ENCODE measurements at places on chromosomes 2 and 18.

GRCh38 chr2:186533717-186534116 lies 47.7 kb downstream of the ZC3H15 start:
- no peak for DNase-seq

DNA sequence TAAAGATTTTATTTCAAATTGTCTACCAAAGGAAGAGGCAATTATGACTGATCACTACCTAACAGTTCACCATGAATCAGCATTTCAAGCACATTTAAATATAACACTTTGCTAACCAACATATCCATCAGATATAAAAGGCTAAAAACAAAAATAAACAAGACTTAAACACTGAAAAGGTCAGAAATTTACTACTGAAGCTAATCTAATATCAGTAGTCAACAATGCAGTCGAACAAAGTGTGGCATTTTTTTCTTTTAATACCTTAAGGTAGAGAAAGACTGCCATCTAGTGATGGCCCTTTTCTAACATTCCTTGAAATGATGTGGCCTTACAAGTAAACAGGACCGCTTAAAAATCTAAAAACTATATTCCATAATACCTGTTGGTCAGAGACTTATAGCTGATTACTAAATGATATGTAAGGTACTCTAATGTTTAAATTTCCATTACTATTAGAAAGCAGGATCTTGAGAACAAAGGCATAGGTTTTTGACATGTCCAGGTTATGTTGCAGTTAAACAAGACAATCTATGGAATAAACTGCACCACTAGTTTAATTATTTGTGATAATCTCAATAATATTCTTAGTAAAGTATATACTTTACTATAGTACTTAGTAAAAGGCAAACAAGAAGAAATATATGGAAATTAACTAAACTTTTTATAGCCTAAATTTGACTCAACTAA lies 80.0 kb downstream of the EXOC6B start:
- peak; percentile 54 for DNase-seq

- DNase-seq = peak; percentile 59
Measured at GRCh38 chr2:19574778-19575260, 216.4 kb upstream of the OSR1 start.

- no peak for DNase-seq
Measured at GRCh38 chr2:19702267-19702666, 199.5 kb downstream of the TTC32 start.

GRCh38 chr2:229901819-229902218 lies 20.0 kb downstream of the TRIP12 start:
- DNase-seq = peak; percentile 43

- DNase-seq = no peak
Measured at GRCh38 chr2:236321415-236321814, 57.2 kb upstream of the ASB18 start.

GRCh38 chr2:143399631-143400069 lies 270.4 kb downstream of the ARHGAP15 start:
- peak; percentile 14 for DNase-seq

DNA sequence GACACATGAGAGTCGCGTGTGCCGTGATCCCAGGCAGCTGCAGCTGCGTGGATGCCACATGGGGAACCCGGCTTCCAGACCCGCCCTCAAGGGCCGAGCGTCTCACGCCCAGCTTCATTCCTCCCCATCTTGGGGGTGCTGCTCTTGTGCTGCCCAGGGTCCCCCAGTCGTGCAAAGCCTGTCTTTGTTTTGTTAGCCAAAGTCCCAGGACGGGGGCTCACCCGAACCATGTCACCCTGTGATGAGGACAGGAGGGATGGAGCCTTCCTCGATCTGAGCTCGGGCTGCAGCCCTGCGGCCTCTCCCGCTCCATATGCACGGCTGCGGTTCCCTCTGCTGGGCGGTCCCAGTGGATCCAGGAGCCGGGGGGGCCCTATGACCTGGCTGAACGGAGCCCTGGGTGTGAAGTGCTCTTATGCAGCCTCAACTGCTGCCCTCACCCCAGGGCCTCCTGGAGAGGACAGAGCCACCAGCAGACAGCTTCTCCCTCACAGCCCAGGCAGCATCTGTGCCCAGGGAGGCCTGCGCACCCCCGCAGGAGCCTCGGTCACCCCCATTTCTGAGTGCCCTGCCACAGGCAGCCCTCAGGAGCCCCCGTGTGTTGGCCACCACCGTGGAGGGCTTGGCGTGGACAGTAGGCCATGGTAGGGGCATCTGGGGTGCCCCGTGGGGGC lies 99.0 kb upstream of the CTDP1 start:
- no peak for DNase-seq

- no peak for DNase-seq
Measured at GRCh38 chr18:610214-610928, 13.6 kb downstream of the CLUL1 start.

- DNase-seq = no peak
Measured at GRCh38 chr2:195538937-195539336, 118.1 kb upstream of the SLC39A10 start.

DNA sequence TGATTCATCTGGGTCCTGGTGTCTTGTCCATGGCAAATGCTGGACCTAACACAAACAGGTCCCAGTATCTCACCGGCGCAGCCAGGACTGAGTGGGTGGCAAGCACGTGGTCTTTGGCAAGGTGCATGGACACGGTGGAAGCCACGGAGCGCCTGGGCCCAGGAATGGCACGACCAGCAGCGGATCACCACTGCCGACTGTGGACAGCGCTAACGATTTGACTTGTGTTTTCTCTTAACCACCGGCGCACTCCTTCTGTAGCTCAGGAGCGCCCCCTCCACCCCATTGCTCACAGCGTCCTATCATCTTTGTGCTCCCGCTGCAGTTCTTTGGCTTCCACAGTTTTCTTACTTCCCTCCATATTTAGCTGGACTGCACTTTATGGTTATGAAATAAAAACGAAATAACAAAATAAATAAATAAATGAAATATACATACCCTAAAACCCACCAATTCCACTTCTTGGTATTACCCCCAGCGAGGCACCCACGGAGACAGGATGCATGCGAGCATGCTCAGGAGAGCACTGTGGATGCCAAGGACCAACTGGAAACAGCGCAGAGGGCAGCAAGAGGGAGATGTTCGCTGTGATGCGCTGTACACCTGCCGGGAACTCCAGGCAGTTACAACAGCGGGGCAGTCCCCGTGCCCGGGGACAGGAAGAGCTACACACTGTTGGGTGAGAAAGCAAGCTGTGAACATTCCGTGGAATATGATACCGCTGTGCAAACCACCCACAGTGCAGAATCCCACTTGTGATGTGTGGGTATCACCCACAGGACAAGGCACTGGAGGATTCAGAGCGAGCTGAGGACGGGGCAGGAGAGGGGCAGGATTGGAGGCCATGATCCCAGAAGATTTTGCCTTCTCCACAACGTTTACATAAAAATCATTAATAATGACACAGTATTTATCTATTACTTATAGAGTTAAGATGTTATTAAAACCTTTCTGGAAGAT lies 7.0 kb upstream of the CIDEA start:
- no peak for DNase-seq

DNA sequence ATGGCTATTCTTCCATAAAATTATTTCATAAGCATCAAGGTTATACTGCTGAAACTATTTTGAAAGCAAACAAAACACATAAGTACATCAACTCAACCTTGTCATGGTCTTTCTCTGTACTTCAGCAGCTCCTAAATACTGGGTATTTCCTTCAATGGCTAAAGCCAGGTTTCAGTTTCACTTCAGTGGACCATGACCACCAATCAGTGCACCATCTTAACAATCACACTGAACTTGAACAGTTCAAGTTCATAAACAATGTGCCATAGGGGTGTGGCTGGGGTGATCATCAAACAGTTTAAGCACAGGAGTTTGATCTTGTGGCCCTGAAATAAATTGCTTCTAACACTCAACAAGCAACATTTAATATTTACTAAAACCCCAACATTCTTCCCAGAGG lies 124.1 kb upstream of the FIGN start:
- DNase-seq = no peak

GRCh38 chr2:36352701-36353100 lies 2.9 kb upstream of the CRIM1 start:
- no peak for DNase-seq

- DNase-seq = peak; percentile 1
Measured at GRCh38 chr2:150271952-150272802, 215.3 kb downstream of the RND3 start.

DNA sequence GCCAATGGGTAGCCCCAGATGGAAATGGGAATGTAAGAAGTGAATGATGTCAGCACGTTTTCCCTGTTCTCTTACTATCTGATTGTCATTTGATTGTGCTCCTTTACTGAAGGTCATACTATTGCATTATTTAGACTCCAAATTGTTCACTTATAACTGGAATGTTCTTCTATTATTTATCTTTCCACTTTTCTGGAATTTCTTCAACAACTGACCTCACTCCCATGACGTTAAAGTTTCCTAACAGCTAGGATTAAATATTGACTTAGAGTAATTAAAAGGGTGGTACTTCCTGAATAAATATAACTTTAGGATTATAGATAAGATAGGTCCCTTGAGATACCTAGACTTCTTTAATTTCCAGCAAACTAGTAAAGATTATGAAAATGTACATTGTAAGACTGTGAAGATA lies 10.9 kb upstream of the GULP1 start:
- no peak for DNase-seq

DNA sequence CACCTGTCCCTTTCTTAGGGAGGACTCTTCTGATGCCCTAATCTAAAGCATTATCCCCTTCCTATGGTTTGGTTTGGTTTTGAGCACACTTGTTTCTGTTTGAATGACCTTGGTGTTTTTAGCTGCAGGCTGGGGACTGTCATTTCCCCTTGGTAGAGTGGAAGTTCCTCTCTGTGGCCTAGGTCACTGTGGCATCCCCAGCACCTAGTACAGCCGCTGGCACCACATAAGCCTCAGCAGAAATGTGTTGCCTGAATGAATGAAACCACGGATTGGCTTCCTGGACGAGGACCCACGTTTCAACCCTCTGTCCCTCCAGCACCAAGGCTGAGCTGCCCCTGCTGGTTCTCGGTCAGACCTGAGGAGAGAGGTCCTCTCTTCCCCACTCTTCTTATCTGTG lies 159.9 kb downstream of the CTIF start:
- no peak for DNase-seq

DNA sequence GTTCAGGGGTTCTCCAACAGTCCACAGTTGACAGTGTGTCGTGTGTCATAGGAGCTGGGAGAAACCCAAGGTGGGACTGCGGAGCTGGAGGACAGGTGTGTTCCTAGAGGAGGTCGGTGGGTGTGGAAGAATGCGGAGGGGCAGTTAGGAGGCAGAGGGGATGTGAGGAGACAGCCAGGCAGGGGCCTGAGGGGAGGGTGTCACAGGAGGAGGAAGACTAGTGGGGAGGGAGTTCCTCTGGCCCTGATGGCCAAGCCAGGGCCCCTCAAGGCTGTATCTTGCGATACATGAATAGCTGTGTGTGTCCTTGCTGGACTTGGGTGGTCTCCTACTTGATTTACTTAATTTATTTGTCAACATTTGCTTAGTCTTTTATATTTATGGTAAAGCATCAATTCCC lies 519.6 kb upstream of the HS6ST1 start:
- DNase-seq = no peak

DNA sequence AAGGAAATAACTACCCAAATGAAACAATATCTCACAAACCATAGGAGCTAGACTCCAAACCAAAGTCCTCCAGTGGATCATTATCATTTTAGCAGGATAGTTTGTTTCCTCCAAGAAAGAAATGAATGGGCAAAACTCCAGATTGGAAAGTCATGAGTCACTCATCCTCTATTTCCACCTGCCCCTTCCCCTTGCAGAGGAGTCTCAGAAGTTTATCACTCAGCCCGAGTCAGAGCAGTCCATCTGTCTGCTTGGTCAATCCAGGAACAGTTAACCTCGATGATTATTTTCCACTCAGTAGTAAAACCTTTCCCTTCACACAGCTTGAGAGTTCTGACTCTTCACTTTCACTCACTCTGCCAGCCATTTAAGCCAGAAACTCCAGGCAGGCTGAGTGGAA lies 462.2 kb downstream of the BCL11A start:
- DNase-seq = no peak

DNA sequence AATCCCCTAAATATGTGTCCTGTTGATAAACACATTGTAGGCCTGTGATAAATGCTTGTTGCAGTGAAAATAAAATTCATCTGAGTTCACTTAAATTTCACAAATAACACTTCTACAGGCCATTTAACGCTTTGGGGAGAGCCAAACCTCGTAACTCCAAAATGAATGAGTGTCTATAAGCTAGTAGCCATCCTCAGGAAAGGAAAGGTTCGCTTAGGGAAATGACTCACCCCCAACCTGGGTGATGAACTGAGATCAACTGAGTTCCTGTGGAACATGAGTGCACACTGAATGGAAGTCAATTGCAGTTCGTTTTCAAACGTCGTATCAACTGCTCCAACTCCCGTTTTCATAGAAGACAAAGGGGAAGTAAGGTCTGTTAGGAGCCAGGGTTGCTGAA lies 527.6 kb upstream of the ID2 start:
- DNase-seq = no peak

GRCh38 chr2:39875182-39875913 lies 96.3 kb upstream of the THUMPD2 start:
- peak; percentile 56 for DNase-seq

DNA sequence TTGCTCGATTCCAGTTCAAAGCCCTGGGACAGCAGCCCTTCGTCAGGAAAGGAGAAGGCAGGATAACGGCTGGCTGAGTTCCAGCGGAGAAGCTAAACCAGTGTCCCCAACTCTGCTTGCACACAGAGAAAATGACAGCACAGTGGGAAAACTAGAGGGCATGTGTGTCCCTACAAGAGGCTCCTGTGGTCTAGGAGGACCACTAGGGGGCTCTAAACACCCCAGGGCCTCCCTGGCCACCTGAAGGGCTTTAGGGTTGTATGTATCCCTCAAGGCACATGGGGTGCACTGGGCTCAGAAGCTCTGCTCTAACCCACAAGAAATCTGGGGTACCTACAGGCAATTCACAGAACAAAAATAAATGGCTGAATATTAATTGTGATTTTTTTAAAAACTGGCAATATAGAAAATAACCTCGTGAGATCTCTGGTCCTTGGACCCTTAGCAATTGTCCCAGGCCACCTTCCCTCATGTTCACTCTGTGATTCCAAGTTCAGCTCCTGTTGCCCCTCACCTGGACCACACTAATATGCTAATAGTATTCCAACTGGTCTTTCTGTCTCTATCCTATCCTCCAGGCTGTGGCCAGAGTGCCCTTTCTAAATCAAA lies 17.5 kb downstream of the STAT1 start:
- no peak for DNase-seq
